SK-N-DZ (cell line): ENCODE measurements at places on chromosomes 16 and 17.

DNA sequence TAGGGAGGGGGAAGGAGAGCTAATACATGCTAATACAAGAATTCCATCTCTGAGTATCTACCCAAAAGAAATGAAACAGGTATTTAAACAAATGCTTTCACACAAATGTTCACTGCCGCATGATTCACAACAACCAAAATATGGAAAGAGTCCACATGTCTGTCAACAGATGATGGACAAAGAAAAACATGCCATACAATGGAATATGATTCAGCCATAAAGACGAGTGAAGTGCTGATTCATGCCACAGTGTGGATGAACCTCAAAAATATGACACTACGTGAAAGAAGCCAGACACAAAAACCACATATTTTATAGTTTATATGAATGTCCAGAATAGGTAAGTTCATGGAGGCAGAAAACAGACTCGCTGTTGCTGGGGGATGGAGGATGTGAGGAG is 321.4 kb downstream of the FOXL1 start:
- no peak for DNase-seq

GRCh38 chr17:82232876-82233785 is 4.3 kb downstream of the SLC16A3 start:
- no peak for DNase-seq

DNA sequence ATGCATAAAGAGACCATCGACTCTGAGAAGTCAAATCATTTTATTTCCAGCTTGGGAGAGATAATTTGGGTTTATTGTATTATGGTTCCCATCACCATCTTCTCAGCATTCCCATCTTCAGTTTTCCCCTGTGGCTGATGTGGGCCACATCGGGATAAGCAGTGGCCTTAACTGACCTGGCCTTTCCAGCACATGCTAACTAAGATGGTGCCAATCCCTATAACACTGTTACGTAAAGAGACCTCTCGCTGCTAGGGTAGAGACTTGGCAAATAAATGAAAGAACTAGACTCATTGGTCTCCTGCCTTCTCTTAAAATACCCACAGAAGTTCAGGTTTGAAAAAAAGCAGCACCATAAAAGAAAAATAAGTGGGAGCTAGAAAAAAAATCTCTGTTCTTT is 49.4 kb downstream of the VPS35L start:
- no peak for DNase-seq

GRCh38 chr17:73643852-73644144 is 447 bp downstream of the SDK2 start:
- no peak for DNase-seq

- no peak for DNase-seq
These were observed at the start of gene CD7 for GRCh38 chr17:82317394-82318168. TSS of gene CD7 (minus strand) at chr17:82317608. CDS start at chr17:82317495, 113 bp downstream.

DNA sequence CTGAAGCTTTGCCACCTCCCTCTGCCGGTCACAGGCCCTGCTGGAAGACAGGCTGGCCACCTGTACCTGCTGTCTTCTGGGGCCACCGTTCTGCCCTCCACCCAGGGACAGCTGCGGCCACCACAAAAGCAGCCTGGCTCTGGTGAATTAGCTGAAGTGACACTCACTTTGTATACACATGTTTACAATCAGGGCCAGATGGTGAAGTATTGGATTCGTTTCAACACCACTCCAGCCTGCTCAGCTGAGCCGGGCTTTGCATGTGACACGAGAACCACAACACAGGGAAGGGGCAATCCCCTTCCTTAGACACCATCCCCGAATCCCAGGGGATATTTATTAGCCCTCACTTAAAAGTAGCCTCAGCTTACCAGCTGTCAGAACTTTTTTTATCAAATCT is 191.5 kb upstream of the RPL38 start:
- DNase-seq, result peak; percentile 82

DNA sequence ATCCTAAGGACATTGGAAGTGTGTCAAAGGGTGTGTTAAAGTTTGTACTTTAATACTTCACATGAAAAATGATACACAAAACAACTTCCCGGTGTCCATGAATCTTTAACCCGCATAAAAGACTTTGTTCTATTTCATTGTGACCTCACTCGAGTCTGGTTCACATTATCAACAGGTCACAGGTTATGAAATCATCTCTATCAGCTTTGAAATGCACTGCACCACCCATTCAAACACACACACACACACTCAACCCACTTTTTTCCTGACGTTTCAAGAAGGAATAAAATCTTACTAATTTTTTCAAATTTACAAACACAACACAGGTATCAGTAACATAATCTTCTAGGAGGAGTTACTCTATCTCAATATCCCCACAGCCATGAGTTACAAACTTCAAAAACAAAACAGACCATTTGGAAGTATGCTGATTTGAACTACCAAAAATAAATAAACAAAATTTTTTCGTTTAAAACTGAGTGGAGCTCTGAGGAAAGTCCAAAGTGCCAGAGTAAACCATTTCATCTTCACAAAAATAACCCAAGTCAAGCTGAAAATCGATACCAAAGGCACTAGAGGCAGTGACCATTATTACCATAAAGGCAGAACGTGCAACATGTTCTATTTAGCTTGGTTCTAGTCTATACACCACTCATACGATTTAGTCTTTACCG is 2.7 kb downstream of the ACOX1 start:
- no peak for DNase-seq

- DNase-seq, result peak; percentile 58
These were observed 95.7 kb downstream of the ABCC6 start for GRCh38 chr16:16127469-16128116.

DNA sequence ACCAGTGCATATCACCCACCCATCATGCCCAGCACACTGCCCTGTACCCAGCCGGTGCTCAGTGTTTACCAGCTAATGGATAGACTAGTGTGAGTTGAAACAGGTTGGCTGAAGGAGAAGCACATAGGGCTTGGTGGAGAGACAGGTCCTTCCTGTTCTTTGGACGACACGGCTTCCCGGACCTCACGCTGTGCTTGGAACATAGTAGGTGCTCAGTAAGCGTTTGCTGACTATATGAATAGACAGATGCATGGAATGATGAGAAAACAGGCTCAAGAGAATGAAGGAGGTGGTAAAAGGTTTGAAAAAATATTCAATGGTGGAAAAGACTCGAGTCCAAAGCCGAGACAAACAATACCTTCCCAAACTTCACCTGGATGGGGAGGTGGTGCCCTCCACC is 6.8 kb upstream of the FADS6 start:
- DNase-seq, result no peak

DNA sequence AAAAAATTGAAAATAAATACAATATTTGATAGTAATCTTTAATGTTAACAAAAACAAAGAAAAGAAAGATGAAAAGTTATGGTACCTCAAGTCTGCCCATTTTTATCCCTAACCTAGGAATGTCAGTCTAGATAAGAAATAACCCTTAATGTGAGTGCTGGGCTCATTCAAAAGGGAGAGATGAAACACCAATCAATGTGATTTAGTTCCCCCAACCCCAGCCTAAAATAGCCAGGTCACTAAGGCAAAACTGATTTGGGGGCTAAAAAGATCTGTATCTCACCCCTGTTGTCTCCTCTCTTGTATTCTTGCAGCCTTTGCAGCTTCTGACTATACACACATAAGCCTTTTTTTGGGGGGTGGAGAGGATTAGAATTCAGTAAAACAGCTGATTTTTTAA is 3.2 kb upstream of the IGF2BP1 start:
- DNase-seq, result peak; percentile 47

DNA sequence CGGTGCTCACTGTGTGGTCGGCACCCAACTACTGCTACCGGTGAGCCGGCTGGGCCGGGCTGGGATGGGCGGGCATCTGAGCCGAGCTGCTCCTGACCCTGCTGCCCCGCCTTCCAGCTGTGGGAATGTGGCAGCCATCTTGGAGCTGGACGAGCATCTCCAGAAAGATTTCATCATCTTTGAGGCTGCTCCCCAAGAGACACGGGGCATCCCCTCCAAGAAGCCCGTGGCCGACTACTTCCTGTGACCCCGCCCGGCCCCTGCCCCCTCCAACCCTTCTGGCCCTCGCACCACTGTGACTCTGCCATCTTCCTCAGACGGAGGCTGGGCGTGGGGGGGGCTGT is 6.9 kb downstream of the TBX6 start:
- no peak for DNase-seq

GRCh38 chr16:69741519-69741918 is 13.2 kb downstream of the NOB1 start:
- no peak for DNase-seq

DNA sequence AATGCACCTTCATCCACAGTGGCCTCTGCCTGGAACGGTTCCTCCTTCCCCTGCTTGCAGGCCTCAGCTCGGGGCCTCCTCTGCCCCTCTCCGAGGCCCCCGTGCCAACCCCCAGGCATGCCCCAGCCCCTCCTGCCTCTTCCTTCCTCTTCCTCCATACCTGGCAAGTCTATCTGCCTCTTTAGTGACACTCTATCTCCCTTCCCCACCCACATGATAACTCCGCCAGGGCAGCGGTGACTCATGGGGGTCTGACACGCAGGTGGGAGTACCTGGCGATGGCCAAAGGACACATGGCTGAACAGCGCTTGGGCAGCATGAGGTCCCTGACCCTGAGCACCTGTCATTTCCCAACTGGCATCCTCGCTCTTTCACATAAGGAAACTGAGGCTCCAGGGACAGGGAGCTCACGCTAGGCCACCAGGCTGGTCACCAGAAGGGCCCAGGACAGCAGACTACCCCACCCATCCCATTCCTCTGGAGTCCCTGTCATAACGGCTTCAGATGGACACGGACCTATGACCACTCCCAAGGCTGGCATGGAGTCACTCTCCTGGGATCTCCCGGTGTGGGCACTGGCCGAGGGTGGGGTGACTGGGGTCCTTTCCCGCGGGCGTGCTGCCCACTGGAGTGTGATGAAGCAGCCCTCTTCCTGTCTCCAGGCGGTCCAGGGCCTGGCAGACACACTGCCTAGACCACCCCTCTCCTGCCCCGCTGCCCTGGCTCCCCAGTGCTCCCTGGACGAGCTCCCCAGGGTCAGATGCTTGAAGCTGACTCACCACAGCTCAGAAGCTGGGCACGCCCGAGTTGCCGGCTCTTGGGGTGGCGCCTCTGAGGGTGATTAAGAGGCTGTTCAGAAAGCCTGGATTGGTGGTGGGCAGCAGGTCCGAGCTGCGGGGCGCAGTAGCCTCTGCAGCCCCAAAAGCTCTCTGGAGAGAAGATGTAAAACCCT is 100.6 kb downstream of the ENGASE start:
- no peak for DNase-seq
